Bronchial epithelial cell (primary cell): ENCODE measurements at places on chromosomes 7 and 10. TPM values are rescaled to one million over a fixed set of nuclear protein-coding genes. Genes with fewer than 3 reads are reported as not detected.

- DNase-seq, result peak; percentile 95
These were observed 36.8 kb downstream of the CTBP2 start for GRCh38 chr10:125123476-125124114.

- DNase-seq, result no peak
These were observed 34.2 kb downstream of the MYOF start for GRCh38 chr10:93447970-93448369.

- peak; percentile 57 for DNase-seq
These were observed 292.1 kb downstream of the THSD7A start for GRCh38 chr7:11539853-11540252.

Gene SIRT1
- 9.9 and 10.8 TPM in 2 replicates for total RNA-seq

DNA sequence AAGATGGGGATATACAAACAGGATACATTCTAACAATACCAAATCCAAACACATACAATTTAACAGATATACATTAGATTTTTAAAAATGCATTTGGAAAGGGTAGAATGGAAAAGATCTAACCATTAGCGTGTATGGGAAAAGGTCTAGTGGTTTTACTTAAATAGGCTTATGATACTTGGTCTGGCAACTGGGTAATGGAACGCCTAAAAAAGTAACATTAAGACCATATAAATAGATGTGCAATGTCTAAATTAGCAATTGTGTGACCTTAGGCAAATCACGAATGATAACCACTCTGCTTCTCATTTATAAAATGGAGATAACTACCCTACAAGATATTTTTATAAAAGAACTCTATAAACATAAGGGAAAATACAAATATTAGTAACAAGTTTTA lies 135.2 kb downstream of the CNOT4 start:
- no peak for DNase-seq

GRCh38 chr10:101063548-101064414 lies 2.0 kb downstream of the KAZALD1 start:
- DNase-seq, result no peak

DNA sequence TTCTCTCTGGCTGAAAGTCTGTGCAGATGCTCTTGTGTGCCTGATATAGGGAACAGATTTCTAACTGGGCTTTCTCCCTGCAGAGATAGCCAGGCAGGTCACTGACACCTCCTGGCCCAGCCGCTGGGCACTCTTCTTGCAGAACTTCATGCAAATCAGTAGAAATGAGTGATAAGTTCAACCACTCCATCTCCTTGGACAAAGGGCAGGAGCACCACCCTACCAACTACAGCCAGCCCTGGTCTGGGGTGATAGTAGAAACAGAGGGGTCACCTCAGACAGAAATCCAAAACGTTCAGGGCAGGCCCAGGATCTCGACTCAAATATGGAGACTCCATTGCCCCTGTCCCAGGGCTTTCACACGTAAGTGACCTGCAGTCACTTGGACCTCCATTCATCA lies 917.8 kb upstream of the ZNF722 start:
- no peak for DNase-seq

Gene RELN
- total RNA-seq, result 0.13 TPM in 1 of 2 replicates, not detected in the other

- peak; percentile 46 for DNase-seq
These were observed 664.2 kb downstream of the SORCS1 start for GRCh38 chr10:106500041-106500924.

Gene SCRN1
- 33.5 and 35.5 TPM in 2 replicates for total RNA-seq
